ENCODE measurements at places on chromosomes 3 and 15.

DNA sequence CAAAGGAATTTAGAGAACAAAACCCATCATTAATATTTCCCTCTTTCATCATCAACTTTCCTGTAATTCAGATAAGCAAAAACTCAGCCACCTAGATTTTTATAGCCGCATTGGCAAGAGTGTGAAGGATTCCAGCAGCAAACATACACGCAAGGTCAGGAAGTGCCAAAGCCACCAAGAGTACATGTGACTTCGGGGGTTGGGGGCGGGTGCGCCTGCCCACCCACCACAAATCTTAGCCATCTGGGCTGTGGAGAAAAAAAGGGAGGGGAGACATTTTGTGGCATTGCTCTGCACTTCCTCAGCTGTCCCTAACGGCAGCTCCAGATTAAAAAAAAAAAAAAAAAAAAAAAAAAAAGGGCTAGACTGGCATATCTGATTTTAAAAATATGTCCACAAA lies 148.4 kb downstream of the TNIK start:
- DNase-seq, result no peak

- DNase-seq, result no peak
Measured at GRCh38 chr15:87633525-87633924, 623.0 kb downstream of the NTRK3 start.

GRCh38 chr3:178849199-178849910 lies 222.3 kb downstream of the ZMAT3 start:
- no peak for DNase-seq

DNA sequence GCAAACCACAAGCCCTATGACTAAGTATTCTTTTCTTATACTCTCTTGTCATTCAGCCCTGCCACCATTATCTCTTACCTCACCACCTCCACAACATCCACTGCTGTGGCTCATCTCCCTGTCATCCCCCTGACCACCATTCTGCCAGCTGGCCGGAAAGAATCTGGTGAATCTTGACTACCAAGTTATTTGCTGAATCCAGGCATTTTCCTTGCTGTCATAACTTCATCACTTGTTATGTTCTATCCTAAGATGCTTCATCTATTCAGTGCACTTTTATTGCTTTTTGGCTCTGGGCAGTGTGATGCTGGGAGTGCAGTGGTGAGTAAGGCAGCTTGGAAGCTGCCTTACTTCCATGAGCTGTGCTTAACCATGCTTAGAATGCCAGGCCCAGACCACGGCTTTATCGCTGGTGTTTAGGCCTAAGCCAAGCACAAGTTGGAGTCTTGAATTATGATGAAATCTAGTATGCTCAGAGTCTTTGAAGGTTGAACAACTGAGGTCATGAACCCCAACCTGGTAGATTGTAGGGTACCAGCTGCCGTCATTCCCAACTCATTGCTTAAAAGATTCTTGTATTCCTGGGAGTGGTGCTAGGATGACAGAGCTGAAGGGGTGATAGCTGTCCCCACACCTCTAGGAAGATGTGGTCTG lies 27.0 kb upstream of the APH1B start:
- no peak for DNase-seq

DNA sequence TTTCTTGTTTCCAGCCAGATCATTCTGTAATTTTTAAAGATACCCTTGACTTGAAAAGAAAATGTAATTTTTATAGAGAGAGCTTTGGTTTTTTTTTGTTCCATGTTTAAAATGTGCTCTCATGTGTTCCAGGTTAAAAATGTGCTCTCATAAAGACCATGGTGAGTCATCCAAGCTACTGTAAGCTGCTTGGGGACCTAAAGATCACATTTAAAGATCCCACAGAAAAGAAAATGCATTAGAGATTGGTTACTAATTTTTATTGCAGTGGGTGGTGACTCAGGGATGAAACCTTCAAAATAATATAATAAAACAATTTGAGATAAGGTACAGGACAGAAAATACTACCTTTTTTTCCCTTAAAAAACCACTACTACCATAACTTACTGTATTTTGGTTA lies 11.0 kb downstream of the TCF12 start:
- no peak for DNase-seq

DNA sequence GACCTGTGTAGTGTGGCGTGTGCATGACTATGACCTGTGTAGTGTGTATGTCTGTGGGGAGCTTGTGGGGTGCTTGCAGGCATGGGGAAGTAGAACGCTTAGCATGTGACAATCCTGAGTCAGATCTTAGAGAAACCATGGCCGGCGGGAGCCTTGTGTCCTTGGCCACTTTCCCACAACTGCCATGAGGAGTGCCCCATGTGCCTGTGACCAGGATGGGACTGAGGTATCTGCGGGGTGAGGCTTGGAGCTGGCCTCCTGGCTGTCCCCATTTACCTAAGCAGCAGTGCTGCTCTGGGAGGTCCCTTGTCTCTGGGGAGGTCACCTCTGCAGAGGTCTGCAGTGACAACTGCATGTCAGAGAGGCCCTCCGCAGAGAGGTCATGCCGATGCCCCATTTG lies 23.6 kb downstream of the TRPM1 start:
- no peak for DNase-seq

DNA sequence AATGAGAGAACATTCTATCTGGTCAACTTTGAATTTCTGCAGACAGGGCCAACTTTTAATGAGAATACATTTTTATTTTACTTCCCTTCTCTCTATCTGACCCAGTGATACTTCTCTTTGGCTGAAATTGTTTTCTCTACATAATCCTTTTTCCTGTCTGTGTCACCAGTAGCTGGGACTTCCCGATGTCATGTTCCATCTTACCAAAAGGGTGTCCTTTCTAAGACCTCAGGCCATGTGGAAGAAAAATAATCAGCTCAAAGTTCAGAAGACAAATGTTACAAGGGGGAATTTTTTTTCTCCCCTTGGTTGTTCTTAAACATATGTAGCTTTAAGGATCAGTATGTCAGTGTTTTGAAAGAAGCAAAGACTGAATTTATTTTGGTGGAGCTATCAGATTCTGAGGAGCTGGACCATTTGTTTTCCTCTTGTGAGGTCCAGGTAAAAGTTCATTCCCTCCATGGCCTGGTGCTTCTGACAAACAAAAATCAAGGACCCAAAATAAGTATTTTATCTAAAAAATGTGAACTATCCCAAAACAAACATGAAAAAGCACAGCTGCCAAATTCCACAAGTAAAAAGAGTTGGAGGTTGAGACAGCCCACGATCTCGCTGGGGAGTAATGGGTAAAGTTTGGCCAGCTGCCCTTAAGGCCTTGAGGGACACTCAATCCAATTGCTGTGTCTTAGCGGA lies 859.4 kb upstream of the NR2F2 start:
- no peak for DNase-seq

DNA sequence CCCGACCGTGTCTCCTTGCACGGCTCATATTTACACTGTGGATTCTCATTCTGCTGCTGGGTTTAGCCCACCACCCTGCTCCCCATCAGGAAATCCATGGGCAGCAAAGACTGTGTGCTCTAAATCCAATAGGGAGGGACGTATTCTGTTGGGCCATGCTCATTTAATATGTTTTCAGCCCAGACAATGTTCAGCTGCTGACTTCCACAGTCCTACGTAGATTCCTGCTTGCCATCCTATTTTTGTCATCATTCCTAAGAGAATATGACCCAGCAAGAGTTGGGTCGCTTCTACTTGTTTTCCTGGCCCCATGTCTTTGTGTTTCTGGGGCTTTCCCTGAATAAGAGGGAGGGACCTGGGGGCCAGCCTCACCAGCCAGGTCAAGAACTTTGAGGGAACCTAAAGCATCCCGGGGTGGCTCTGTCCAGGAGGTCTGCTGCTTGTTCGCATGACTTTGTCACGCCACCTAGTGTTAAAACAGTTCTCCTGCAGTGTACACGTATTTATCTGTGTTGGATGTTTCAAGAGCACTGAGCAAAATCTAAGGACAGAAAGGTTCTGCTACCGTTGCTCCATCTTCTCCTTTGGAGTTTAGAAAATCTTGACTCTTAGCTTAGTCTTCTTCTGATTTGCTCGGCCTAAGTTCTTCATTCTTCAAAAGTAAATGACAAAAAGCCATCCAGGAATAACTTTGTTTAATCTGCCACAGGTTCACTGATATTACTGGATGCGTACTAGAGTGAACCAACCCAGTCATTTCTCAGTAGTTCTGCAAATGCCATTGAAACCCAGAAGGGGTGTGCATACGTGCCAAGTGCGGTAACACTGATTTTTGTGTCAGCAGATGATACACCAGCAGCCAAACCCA lies 79.8 kb upstream of the NR2E3 start:
- peak; percentile 12 for DNase-seq

- no peak for DNase-seq
Measured at GRCh38 chr15:86312486-86312885, 232.8 kb downstream of the AGBL1 start.

DNA sequence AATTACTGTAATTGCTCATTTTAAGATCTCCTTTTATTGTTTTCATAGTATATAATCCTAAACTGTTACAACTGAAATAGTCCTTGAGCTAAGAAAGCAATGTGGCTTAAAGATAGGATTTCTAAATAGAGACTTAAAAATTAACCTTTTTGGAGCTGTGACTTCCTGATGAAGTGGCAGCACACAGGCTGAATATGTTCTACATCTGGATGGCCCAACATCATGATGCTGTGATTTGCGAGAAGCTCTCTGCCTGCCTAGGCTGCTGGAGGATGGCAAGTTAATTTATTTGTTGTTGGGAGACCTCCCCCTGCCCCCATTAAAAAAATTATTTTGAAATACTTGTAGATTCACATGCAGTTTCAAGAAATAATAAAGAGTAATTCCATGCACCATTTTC lies 134.5 kb downstream of the IGF1R start:
- no peak for DNase-seq

- no peak for DNase-seq
Measured at GRCh38 chr15:66894363-66894762, 171.0 kb upstream of the SMAD3 start.

- no peak for DNase-seq
Measured at GRCh38 chr15:83215306-83215705, 7.7 kb upstream of the HDGFL3 start.

DNA sequence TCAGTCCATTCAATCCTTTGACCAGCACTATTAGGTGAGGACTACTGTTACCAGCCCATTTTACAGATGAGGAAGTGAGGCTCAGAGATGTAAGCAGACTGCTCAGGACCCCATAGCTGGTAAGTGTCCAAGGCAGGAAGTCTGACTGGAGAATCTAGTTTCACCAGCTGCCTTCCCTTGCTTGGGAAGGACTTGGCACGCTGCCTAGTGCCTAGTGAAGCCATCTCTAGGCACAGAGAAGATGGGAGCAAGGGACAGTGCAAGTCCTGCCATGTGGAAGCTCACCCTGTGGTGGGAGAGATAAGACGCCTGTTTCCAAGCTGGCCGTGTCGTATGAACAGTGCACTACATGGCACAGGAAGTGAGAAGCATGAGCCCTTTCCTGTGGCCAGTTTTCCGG lies 111.8 kb upstream of the TMC3 start:
- DNase-seq, result no peak

DNA sequence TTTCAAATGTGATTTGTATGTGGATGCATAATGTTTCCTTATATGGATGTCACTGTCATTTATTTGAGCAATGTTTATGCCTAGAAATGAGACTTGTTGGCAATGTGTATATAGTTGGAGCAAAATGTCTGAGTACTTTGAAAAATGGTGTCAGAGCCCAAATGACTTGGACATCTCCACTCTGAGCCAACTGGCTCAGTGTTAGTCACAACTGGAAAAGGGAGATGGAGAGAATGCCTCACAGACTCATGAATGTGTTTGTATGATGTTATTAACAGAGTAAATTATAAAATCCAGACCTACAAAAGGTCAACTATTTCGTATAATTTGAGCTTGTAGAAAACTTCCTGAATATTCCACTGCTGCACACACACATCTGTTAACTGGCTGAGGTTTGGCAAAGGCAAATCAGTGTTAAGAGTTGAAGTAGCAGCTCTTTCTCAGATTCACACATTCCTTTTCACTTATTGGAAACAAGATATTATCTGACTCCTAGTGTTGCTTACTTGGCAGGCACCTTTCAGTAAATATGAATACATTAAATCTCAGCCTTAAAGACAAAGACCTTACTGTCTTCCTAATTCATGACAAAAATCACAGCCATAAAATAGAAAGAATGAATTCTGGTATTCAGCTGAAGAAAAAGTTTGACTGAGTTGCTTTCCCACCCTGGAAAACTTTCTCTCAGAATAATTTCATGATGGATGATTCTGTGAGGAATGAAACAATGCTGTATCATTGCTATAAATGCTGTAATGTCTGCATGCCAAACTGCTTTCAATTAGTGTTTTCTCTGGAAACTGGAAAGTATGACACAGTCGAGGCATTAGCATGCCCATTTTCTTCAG lies 27.0 kb downstream of the ADIPOQ start:
- no peak for DNase-seq

DNA sequence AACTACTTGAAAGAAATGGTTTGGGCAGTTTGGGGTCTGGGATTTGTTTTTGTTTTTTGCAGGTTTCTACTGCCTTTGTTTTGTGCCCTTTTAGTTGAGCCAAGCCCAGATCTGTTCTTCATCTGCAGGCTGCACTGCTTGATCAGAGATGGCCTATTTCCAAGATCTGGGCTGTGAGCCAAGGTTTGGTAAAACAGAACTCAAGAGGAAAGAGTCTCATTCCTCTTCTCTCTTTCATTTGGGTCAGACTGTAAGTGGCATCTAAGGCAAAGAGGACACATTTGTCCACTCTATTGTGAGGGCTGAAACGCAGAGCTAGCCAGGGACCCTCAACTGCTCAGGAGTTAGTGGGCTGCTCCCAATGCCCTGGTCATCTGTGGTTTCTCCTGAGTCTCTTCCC lies 104.4 kb upstream of the UBE3A start:
- no peak for DNase-seq

DNA sequence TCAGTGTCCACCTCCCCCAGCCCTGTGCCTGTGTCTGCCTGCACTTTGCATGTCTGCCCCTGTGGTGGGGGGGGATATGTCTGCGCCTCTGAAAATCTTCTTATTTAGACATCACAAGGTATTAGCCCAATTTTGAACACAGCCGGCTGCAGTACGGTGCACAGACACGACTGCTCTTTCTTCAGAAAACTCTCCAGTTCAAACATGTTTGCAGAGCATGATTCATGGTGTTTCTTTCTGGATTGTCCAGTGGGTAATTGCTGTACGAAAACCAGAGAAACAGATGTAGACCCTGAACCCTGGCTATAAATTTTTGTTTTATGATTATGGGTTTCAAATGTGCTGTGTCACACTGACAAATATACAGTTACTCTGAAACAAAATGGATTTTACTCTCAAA lies 3.4 kb upstream of the RARB start:
- no peak for DNase-seq

Measured in activated gamma-delta T cell treated with Interleukin-2 at 50 U/mL for 16 hours (primary cell).